Right atrium auricular region (tissue), 2 donors: ENCODE measurements at places on chromosomes 3 and 15. TPM values are rescaled to one million over a fixed set of nuclear protein-coding genes. Genes with fewer than 3 reads are reported as not detected.

DNA sequence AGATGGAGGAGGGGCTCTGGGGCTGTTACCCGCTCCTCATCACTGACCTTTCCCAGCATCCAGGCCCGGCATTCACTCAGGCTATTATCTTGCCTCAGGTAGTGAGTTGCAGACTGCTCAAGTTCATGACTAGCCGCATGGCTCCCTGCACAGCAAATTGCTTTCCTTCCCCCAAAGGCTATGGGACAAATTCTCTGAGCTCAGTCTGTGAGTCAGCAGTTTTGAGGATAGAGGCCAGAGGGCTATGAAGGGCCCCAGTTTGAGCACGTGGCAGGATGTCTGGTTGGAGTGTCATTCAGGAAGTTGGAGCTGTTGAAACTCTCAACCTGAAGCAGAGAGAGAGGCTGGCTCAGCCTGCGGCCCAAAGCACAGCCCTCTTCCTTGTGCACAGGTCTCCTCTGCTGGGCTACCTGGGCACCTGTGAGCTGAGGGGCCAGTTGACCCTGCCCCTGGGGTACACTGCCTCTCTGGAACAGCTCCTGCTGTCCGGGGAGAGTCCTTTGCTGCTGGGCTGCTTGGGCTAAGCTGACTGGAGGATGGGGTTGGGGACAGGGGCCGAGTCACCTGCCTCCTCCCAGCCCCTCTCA, 7.9 kb downstream of the FAH start:
- peak; percentile 68 for DNase-seq

- no peak for DNase-seq
Observed at GRCh38 chr3:152444029-152444641, 175.4 kb downstream of the MBNL1 start.

DNA sequence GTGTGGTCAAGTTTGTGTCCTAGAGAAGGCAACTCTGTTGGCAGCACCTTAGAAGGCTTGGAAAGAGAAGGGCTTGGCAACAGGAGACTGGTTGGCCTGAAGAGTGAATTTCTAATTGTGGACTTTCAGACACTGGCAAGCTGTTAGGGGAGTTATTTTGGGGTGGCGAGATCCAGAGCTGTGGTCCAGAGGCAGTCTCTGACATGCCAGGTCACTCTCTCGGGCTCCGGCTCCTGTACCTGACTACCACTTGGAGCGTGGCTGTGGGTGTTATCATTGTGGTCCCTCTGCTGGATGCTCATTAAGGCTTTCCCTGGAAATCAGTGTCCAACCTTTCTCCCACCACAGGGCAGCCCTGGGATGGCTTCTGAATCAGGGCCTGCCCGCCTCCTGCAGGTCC, 209.0 kb downstream of the SLCO3A1 start:
- DNase-seq, result no peak

DNA sequence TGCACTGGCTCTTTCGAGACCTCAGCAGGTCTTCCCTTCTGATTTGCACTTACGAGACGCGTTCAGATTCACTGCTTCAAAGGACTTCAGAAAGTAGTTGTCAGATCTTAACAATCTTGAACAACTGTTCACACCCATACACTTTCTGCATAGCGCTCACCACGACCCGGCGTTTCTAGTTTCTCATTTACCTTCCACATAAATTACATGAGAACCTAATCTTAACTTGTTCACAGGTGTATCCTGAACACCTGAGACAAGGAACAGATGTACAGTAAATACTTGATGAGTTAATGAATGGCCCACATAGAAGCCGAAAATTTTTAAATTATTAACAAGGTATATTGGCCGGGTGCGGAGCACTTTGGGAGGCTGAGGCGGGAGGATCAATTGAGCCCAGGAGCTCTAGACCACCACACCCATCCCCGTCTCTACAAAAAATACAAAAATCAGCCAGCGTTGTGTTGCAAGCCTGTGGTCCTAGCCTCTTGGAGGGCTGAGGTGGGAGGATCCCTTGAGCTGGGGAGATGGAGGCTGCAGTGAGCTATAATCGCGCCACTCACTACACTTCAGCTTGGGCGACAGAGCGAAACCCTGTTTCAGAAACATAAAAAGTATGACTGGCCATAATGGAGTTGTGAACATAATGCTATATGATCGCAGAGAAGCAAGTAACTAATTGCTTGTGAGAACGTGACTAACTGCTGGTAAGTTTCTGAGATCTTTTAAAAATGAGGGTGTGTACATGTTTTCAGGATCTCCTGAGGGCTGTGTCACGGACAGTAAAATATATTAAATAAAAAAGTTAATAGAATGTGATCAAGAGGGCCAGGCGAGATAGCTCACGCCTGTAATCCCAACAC, 984 bp upstream of the SMARCC1 start:
- DNase-seq, result no peak

- DNase-seq, result no peak
Observed at GRCh38 chr3:182028081-182028480, 316.4 kb downstream of the SOX2 start.

DNA sequence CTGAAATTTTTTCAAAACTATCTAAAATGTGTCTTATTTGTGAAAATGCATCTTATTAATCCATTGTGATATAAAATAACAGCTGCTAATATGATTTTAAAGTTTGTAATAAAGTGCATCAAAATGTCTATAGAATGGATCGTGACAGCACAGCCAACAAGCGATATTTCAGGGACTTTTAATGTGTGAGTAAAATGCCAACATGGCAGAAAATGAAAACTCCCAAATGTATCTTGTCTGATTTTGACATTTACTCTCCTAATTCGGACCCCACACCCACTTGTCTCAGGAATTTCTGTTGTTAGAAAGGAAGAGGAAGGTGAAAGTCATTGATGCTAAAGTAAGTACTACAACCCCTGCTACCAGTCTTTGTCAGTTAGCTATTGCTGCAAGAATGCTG, 273.9 kb downstream of the SATB1 start:
- DNase-seq, result no peak

DNA sequence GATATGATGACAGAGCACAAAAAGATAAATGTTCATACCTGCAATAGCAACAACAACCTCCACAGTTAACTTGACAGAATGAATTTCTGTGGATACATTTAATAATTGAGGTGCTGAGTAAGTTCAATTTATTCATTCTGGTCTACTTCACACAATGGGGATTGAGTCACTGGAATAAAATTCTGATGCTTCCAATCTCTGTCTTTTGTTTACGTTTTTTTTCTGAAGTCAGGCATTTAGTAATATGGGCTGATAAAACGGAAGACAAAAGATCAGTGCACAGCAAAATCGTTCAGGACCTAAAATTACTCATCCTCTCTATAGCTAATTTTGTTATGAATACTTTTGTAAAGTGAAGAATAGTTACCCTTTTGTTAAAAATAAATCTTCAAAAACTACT, 565.9 kb upstream of the CCDC54 start:
- DNase-seq, result no peak

GRCh38 chr3:160686955-160687535, 10.1 kb downstream of the ARL14 start:
- DNase-seq, result no peak

DNA sequence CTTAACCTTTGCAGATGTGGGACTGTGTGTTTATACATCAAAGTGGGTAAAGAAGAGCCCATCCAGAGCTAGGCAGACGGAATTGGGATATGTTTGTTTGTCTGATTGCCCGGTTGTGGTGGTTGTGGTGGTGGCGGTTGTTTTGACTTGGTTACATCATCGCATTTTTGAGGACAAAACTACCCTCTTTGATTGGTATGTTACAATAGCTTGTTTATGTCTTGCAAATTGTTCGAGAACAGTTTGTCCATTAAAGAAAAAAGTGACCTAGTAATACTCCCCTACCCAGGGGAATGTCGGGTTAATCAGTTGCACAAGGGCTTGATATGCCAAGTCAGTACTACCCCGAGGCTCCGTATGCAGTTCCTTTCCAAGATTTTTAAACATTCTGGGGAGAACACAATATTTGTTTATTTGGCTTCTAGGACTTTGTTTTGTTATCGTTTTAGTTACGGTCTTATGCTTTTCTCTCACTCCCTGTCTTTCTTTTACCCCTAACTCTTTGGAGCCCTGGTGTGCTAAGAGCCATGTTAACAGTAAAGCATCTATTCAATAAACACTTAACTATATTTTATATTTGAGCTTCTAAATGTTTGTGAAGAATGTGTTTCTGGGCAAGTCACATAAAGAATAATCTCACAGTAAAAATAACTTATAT, 315.4 kb downstream of the LPP start:
- no peak for DNase-seq

DNA sequence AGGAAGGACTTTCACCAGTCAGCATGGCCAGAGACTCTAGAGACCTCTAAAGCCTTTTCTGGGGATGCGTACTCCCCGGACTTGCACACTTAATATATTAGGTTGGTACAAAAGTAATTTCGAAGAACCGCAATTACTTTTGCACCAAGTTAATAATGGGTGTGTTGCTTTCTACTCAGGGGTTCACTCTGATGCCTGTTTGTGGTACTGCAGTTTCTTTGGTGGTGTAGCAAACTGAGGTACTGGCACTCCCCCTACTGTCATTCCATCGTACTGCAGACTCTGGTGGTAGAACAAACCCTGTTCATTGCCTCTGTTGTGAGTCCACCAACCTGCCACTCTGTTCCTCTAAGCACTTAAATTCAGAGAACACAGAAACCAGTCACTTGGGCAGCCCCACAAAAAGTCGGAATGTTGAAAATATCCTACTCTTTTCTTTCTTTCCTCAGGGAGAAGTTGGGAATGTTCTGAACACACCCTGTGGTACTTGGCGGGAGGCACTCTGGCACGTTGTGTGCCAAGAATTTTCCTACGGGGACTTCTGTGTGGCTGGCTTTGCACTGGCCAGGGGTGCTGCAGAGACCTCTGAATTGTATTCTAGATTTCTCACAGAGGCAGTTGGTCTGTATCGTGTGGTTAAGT, 46.3 kb downstream of the GABRG3 start:
- no peak for DNase-seq

GRCh38 chr3:87145553-87145952, 81.6 kb upstream of the CHMP2B start:
- DNase-seq, result no peak

GRCh38 chr3:88142094-88142624, 7.6 kb upstream of the C3orf38 start:
- no peak for DNase-seq

GRCh38 chr15:64180235-64180824, 17.5 kb upstream of the PPIB start:
- DNase-seq, result no peak

- DNase-seq, result no peak
Observed at GRCh38 chr3:39990532-39990931, 181.1 kb downstream of the MYRIP start.

DNA sequence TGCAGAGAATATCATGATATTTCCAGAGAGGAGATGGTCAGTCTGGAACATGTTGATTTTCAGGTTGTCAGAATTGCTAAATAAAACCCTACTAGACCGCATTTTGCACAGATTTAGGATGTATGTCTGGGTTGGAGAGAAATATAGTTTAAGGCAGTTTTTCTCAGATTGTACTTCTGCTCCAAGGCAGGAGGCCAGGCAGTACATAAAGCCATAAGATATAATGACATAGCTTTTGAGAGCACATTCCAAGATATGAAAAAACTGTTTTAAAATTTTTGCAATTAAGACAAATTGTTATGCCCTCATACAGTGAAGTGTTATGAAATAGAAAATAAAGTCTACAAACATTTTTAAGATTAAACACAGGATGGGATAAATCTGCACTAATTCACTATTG, 301.8 kb upstream of the CBLB start:
- no peak for DNase-seq

GRCh38 chr3:72174040-72174439, 389.1 kb upstream of the PROK2 start:
- no peak for DNase-seq

DNA sequence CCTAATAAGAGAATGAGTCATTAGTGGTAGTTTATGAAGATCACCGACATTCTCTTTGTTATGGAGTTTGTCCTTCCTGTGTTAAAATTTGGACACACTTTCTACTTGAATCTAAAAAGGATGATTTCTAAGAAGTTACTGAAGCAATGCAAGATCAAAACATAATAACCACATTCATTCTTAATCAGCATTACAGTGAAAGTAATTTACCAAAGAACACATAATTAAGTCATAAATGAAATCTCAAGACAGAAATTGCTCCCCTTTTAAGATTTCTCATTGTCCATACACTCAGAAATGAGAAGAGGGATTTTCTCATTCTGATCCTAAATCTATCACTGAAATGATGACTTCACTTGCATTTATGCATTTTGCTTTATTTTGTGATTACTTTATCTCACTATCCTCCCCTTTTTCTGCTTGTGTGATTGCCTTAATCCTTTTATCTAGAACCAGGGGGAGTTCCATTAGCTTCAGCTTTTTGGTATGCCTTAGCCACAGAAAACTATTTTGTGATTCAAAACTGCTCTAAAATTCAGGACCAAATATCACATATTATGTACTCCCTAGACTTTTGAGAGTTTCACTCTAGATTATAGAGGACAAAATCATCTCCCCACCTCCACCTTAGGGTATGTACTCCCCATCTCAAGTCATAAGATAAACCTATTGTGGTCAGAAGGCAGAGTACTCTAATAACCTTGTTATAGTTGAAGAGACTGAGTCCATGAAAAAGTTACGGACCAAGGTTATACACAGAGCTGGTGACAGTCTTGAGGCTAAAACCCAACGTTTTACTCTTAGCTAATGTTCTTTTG, 817.6 kb upstream of the CFAP20DC start:
- DNase-seq, result no peak

- no peak for DNase-seq
Observed at GRCh38 chr3:129119365-129120100, 2.1 kb downstream of the RAB43 start.

DNA sequence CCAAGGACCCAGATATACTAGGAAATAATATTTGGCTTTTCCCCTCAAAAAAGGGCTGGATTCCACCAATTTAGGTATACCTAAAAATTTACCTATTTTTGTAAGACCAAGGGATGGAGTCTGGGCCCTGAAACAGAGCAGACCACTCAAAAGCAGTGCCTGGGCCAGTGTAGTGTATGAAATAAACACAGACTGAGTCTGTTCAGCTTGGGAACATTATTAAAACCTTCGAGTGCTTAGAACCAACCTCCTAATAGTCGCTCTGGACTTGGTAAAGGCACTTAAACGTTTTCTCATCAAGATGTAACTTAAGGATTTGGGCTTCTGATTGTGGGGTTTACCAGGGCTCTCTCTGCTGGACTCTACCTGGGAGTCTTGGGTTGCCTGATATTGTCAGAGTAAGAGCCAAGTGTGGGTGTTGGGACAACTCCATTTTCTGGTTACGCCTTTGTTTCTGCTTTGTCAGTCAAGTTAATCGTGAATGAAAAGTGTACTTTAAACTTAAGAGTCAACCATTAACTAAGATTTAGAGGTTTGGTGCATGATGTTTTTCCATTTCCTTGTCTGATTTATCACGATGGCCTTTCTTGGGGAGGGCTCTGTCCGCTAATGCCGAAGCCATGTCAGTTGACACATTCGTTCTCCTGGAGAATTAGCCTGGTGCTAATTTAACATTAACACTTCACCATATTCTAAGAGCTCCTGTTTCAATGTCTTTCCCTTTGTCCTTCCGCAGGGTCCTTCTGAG, 221.0 kb upstream of the TPM1 start:
- no peak for DNase-seq

GRCh38 chr3:9347081-9347480, 15.8 kb upstream of the THUMPD3 start:
- no peak for DNase-seq

Gene RBP2
- total RNA-seq, result not detected

Gene EFHB
- 0.51 TPM for total RNA-seq

Gene PLA1A
- total RNA-seq, result 11.6 TPM

Gene KNG1
- 0.59 TPM for total RNA-seq

Gene SEMA5B
- total RNA-seq, result 0.51 TPM

Gene CCDC33
- not detected for total RNA-seq

Gene GPR15
- not detected for total RNA-seq

Gene RTP1
- not detected for total RNA-seq

Gene SLC27A2
- total RNA-seq, result not detected

Gene CEP152
- 1.4 TPM for total RNA-seq

Gene CCDC50
- total RNA-seq, result 58.7 TPM

Gene SETD2
- total RNA-seq, result 26.8 TPM

Gene MUC4
- 0.12 TPM for total RNA-seq

Gene FHIT
- total RNA-seq, result 11.0 TPM
